ENCODE measurements at places on chromosomes 3 and 15. TPM values are rescaled to one million over a fixed set of nuclear protein-coding genes. Genes with fewer than 3 reads are reported as not detected.
A peak's percentile ranks its signal among the peaks of the same experiment; 100 is the strongest.

The CYP19A1 gene
- not detected for total RNA-seq

The ARL14 gene
- total RNA-seq: not detected

DNA sequence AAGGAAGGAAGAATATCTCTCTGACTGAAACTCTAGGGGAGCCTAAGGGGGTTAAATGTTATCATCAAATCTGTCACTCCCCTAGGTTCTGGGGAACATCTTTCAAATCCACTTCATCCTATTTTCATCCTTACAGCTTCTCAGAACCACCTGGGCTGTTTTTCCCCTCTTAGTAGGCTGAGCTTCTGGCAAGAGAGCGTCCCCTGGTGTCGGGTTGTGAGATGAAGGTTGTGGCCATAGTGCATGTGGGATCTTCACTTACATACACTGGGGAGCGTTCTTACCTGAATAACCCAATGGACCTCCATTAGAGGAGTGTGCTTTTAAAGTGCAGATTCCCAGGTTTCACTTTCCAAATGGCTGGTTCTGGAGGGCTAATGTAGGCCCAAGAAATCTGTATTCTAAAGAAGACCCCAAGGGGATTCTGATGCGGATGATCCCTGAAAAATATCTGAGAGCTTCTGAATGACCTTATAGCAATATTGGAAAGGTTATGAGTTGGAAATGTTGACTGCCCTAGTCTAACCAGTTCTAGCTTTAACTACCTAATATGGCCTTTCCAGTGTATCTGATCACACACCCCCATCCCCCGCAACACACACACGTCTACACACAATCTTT is 663.7 kb downstream of the AGBL1 start:
- DNase-seq: peak; percentile 53
- no peaks in the 10 kb centered on the region for H3K27me3 ChIP-seq
- no peak overlapping the region for H3K27ac ChIP-seq
- no peaks in the 10 kb centered on the region for H3K4me1 ChIP-seq
- H3K4me3 ChIP-seq: no peak overlapping the region

- H3K4me3 ChIP-seq: no peak overlapping the region
- DNase-seq: no peak
- H3K27ac ChIP-seq: no peak overlapping the region
- 0 out of 2 replicates have a peak, but pooled peaks cover 3% of the 10 kb centered on the region for H3K4me1 ChIP-seq
- no peaks in the 10 kb centered on the region for H3K27me3 ChIP-seq
Measured at GRCh38 chr3:134103470-134103869, 73.7 kb upstream of the SLCO2A1 start.

GRCh38 chr3:160129459-160130061 is 95.7 kb upstream of the C3orf80 start:
- no peak for DNase-seq
- H3K36me3 ChIP-seq: no peaks in the 10 kb centered on the region
- no peak overlapping the region for H3K27ac ChIP-seq
- no peaks in the 10 kb centered on the region for H3K27me3 ChIP-seq
- no peaks in the 10 kb centered on the region for H3K4me1 ChIP-seq
- H3K4me3 ChIP-seq: no peak overlapping the region

DNA sequence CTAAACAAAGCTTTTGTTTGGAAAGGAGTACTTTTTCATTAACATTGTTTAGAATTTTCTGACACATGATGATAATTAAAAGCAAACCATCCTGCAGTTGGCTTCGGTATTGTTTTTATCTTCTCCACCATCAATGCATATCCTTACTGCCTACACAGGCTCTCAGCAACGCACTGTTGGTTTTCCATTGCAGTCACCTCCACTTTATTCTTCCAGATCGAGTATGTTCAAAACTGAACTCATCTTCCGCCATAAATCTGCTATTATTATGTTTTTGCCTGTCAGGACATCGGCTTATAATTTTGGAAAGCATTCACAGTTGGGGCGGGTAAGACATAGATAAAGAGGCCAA is 589 bp upstream of the SENP5 start:
- H3K4me3 ChIP-seq: peak overlapping the region; percentile 73
- no peaks in the 10 kb centered on the region for H3K36me3 ChIP-seq
- H3K27me3 ChIP-seq: no peaks in the 10 kb centered on the region
- peak overlapping the region; percentile 89 for H3K27ac ChIP-seq
- H3K4me1 ChIP-seq: peaks cover 4% of the 10 kb centered on the region

The CPLX3 gene
- total RNA-seq: not detected

The TRPM1 gene
- total RNA-seq: not detected

DNA sequence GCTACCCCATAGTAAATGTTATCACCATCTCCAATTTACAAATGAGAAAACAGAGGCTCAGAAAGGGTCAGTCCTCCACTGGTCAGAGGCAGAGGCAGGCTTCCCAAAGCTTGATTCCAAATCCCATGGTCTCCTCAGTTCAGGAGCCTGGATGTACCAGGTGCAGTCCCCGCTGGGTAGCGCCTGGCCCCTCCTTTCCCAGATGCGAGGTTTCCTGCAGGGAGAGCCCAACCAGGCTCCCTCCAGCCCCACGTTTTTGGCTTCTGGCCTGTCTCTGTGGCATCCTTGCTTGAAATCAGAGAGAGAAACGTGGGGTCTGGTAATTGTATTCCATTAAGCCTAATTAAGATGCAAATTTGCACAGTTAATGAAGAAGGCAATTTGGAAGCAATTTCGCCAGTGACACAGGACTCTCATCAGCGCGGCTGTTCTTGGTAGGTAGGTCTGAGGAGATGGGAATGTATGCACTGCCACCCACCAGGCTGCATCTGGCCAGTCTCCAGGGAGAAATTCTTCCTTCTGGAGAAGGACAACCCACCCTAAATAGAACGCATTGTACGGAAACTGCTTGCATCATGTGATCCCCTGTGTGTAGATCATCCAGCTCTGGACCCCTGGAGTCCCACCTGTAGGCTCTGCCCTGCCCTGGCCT is 50.5 kb downstream of the HRH1 start:
- no peaks in the 10 kb centered on the region for H3K27me3 ChIP-seq
- no peak for DNase-seq
- H3K4me1 ChIP-seq: no peaks in the 10 kb centered on the region
- no peaks in the 10 kb centered on the region for H3K36me3 ChIP-seq
- no peak overlapping the region for H3K4me3 ChIP-seq
- no peak overlapping the region for H3K27ac ChIP-seq

DNA sequence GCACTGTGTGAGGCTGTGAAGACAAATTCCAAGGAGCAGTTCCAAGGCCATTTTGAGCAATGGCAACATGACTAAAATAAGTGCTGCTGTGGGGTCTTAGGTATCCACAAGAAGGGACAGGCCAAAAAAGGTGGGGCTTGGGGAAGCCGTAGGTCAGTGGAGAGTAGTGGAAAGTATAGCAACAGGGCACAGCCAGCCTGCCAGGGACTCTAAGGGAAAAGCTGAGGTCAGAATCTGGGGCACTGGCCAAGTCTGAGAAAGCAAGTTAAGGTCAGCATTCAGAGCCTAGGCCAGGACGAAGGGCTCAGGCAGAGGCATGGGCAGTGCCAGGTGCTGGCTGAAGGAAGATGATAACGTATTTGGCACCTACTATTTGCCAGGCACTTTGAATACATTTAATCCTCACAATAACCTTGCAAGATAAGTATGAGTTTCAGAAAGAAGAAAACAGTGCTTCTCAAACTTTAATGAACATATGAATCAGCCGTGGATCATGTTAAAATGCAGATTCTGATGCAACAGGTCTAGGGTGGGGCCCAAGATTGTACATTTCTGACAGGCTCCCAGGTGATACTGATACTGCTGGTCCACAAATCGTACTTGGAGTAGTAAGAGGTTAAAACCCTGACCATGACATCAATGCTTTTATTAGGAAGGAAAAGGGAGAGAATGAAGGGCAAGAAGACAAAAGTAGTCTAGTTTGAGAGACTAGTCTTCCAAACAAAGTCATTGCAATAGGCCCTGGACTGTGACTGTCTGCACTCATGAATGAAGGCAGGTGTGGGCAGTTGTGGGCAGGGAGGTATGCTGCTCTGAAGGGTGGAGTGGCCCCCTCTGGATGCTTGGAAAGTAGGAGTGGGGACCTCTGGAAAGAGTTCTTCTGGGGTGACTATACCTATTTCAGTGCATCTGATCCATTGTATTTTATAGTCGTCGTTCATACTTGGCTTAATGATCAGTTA is 106.3 kb upstream of the ANKRD28 start:
- no peak for DNase-seq
- no peaks in the 10 kb centered on the region for H3K36me3 ChIP-seq
- no peak overlapping the region for H3K4me3 ChIP-seq
- no peaks in the 10 kb centered on the region for H3K4me1 ChIP-seq
- no peak overlapping the region for H3K27ac ChIP-seq

The STARD5 gene
- 5.8 TPM for total RNA-seq

GRCh38 chr15:36126194-36126593 is 453.2 kb upstream of the CDIN1 start:
- no peak overlapping the region for H3K4me3 ChIP-seq
- no peak overlapping the region for H3K27ac ChIP-seq
- DNase-seq: no peak
- H3K36me3 ChIP-seq: no peaks in the 10 kb centered on the region
- no peaks in the 10 kb centered on the region for H3K4me1 ChIP-seq

Measured in H1 (cell line).